ENCODE measurements at places on chromosomes 13 and 19.
A peak's percentile ranks its signal among the peaks of the same experiment; 100 is the strongest.

- DNase-seq, result no peak
Observed at GRCh38 chr19:48194844-48195830, 24.7 kb downstream of the ZSWIM9 start.

- no peak for DNase-seq
Observed at GRCh38 chr19:41802770-41803169, 6.4 kb downstream of the CEACAM3 start.

- DNase-seq, result peak; percentile 66
Observed at GRCh38 chr19:1408300-1409203, 1.2 kb downstream of the DAZAP1 start.

GRCh38 chr19:40208602-40209001 is 9.6 kb downstream of the TTC9B start:
- no peak for DNase-seq

GRCh38 chr13:100666124-100666523 is 8.5 kb downstream of the TMTC4 start:
- no peak for DNase-seq

GRCh38 chr13:113062691-113063090 is 42.9 kb upstream of the F7 start:
- no peak for DNase-seq

GRCh38 chr19:35908973-35909683 is 1.0 kb upstream of the TYROBP start:
- DNase-seq, result peak; percentile 23

DNA sequence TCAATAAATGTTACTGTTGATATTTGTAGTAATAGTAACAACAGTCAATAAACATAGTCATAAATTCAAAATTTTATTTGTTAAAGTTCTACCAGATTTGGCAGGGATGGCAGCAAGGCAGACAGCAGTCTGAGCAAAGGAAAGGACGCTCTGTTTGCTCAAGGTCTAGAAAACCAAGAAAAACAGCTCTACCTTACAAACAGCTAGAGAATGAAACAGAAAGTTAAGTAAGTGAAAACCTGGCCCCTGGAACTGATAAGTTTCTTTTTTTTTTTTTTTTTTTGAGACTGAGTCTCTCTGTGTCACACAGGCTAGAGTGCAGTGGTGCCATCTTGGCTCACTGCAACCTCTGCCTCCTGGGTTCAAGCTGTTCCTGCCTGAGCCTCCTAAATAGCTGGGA is 27.9 kb downstream of the ENOX1 start:
- no peak for DNase-seq

DNA sequence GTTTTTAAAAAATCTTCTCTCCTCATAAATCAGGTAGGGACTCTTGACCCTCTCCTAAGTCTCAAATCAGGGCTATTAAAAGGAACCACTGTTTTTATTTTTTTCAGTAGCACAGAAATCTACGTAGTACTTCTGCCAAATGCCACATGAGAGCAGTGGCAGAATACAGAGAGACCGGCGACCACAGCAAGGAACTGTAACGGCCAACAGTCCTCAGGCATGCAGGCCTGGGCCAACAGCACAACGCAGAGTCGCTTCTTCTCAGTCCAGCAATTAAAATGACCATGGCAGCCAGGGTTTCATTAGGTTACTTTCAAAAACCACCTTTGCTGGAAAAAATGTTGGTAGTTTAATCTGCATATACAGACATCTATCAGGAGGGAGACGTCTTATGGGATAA is 34.2 kb downstream of the ANKRD10 start:
- no peak for DNase-seq

GRCh38 chr13:97030705-97031452 is 36.6 kb upstream of the OXGR1 start:
- no peak for DNase-seq

DNA sequence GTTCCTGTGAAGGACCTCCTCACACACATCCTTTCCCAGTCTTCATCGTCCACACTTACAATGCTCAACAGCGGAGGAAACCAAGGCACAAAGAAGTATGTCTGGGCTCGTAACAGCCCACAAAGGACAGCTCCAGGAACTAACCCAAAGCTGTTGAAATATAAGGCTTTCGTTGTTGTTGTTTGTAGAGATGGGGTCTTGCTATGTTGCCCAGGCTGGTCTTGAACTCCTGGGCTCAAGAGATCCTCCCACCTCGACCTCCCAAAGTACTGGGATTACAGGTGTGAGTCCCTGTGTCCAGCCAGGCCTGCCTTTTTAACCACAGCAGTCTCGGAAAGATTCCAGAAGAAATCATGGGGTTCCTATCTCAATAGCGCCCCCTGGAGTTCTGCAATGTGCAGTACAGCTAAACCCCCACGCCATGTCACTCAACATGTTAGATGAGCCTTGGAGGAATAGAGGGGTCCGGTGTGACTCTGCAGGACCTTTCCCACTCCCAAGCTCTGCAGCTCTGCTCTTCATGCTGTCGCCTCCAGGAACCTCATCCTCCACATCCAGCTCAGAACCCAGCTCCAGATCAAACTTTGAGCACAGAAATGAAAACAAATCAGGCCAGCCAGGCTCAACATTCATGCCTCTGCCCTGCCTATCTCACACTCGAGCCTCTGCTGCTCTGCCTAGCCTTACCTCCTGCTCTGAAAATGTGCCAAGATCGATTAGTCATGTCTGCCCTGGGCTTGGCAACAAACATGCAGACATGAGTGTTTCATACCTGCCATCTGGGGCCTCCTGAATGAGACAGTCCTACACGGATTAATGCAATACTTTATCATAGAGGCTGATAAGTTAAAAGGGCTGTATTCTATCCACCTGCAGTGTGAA is 7.5 kb downstream of the PLA2G4C start:
- DNase-seq, result peak; percentile 38

DNA sequence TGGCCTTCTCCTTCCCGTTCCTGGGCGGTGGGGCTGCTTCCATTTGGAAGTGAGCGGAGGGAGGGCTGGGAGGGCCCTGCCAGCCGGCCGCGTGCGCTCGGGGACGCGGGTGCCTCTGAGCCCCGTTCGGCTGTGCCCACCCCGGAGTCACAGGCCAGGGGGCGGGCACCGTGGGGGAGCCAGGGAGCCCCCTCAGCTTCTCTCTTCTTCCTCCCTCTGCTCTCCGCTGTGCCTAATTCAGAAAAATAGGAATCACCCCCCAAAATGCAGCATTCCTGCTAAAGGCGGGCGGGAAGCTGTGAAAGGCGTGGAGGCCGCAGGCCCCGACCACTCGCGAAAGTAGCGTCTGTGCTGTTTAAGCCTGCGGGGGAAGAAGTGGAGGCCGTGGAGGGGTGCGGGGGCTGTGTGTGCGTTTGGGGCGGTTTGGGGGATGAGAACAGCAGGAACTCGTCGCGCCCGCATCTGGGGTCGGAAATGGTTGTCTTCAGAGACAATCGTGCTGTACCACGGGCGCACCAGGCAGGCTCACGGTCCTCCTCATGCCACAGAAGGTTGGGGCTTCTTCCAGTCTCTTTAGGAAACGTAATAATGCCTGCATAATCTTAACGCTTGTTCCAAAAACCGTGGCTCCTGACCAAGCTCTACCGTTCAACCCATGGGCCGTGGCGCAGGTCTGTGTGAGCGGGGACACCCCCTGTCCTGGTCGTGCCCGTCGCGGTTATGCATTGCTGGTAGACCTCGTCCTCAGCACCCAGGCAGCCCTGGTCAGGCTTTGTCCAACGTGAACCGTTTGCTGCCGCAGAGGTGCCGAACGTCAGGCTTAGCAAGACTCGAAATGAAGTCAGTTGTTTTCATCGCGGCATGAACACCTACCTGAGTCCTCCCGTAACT is 110.4 kb upstream of the SOX1 start:
- no peak for DNase-seq

GRCh38 chr13:31631746-31632145 is 107.6 kb upstream of the RXFP2 start:
- DNase-seq, result no peak

GRCh38 chr19:47110521-47111005 is 3.0 kb downstream of the ZC3H4 start:
- DNase-seq, result peak; percentile 73

- DNase-seq, result no peak
Observed at GRCh38 chr19:51194527-51195315, 30.2 kb upstream of the CD33 start.

DNA sequence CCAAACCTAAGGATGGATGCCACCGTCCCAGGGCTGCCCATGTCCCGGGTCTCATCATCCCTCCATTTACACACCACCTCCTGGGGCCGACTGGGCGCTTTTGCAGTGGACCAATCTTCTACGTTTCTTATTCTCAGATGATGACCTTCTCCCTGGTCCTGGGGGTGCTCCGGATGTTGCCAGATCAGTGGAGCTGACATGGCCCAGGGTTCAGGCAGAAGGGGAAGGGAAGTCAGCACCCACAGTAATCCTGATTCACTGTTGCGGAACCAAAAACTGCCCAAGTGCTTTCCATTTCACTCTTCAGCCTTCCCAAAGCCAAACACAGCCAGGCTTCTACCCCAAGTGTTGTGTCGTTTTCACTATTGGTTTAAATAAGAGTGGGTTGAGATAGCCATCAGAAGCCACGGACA is 29.8 kb downstream of the RAB20 start:
- DNase-seq, result no peak

DNA sequence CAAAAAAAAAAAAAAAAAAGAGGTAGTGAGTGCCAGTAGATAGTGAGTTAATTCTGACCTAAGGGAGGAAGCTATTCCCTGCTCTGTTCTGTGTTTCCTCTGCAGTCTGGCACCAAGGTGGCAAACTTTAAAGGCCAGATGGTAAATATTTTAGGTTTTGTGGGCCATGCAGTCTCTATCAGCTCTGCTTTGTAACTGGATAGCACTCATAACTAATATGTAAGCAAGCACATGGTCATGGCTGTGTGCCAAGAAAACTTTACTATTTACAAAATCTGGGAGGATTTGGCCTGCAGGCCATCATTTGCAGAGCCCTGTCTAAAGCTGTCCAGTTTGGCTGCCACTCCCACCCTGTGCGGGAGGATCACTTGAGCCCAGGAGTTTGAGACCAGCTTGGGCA is 4.3 kb downstream of the PIN1 start:
- no peak for DNase-seq

DNA sequence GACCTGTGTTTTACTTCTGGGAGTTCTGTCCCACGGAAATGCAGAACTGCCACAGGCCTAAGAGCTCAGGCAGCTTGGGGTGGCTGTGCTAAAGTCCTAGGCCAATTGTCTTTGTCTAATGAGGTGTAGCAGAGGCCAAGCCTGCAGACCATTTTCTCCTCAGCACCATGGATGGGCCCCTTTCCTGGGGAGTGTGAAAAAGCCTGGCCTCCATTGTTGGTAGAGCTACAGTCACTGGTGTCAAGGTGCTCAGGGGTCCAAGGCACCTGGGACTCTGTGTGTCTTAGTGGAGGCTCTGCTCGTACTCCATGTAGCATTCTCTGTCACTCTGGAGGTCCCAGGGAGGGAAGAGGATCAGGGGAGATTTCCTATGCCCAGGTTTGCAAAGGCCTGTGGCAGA is 329.6 kb downstream of the SLITRK5 start:
- no peak for DNase-seq

- DNase-seq, result no peak
Observed at GRCh38 chr13:41344358-41344757, 33.3 kb downstream of the NAA16 start.

DNA sequence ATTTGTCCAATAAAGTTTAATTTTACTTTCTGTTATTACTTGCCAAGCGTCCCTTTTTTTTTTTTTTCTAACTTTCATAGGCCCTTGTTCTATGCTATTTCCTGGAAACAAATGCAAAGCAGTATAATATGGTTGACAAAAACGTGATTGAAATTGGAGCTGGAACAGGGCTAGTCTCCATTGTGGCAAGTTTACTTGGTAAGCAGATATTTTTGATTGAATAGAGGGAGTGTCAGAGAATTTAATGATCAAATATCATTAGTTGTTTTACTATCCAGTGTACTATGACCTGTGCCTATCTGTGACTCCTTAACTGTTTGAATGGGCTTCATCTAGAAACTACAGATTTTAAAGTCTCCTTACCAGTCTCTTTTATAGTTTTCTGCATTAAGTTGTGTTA is 46.7 kb downstream of the ERCC5 start:
- DNase-seq, result no peak

DNA sequence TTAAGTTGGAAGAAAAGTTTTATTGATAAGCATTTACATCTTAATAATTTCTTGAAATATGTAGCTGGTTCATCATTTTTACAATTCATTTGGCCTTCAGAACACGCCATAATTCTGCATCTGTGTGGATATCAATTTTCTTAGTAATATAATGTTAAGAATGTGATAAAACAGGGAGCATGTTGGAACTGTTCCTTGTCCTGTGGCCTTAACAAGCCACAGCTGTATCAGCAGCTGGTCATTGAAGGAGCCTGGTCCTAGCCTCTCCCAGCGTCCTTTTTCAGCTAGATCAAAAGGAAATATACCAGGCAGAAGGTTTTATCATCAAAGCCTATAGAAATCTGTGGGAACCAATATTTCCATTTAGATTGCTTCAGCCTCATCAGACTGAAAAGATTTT is 421.8 kb downstream of the SPRY2 start:
- DNase-seq, result no peak

GRCh38 chr13:54980651-54981050 is 1952.0 kb downstream of the OLFM4 start:
- no peak for DNase-seq

- no peak for DNase-seq
Observed at GRCh38 chr19:35125749-35126623, 8.9 kb downstream of the LGI4 start.

DNA sequence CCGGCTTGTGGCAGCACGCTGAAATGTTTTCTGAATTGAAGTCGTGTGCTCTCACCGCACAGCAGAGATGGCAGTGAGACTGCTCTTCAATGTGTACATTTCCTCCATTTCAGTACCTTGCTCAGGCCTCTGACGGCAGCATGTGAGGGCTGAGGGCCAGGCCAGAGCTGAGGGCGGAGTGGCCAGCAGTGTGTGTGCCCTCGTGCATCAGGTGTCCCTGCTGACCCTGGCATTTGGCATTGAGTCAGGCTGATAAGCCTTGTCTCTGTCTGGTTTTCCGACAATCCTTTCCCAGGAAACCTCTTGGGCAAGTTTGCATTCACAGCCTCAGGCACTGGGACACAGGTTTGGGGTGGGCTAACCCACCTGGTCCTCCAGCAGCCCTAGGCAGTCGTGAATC is 62.3 kb downstream of the EFNB2 start:
- DNase-seq, result no peak

Measured in CD4-positive, alpha-beta T cell treated with Interleukin-2 at 100 ng/mL for 4 hours (primary cell).